ENCODE measurements at places on chromosomes 5 and 9.

GRCh38 chr5:135993880-135994636 is 34.7 kb upstream of the TGFBI start:
- no peak for DNase-seq

DNA sequence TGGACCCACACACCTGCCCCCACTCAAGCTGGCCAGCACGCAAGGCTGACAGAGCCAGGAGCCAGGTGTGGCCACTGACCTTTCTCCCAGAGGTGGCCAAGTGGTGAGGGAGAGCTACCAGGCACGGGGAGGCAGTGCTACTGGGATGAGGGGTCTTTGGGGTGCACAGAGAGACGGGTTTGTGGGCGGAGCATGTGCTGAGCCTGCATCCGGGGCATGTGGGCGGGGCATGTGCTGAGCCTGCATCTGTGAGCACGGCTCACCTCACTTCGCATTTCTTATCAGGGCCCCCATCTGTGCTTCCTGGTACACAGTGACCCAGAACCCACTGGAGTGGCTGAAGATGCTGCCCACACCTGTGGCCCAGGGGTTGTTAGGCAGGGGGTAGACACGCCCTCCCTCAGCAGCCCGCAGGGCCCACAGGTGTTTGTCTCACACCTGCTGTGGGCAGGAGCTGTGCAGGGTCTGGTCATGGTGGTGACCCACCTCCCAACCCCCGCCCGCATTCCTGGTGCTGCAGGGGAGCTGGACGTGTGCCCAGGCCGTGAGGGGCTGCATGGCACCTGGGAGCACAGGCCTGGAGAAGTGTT is 21.5 kb downstream of the CCDC187 start:
- no peak for DNase-seq

GRCh38 chr9:12697719-12698118 is 4.5 kb downstream of the TYRP1 start:
- no peak for DNase-seq

GRCh38 chr9:17117372-17117771 is 17.5 kb upstream of the CNTLN start:
- DNase-seq, result no peak

GRCh38 chr5:135158982-135159381 is 125.0 kb upstream of the PITX1 start:
- DNase-seq, result no peak

- peak; percentile 86 for DNase-seq
Observed at GRCh38 chr5:147187099-147187540, 47.7 kb upstream of the STK32A start.

- no peak for DNase-seq
Observed at GRCh38 chr9:115599898-115600297, 481.9 kb upstream of the TNC start.

GRCh38 chr5:90285581-90285980 is 124.0 kb downstream of the CETN3 start:
- DNase-seq, result no peak

DNA sequence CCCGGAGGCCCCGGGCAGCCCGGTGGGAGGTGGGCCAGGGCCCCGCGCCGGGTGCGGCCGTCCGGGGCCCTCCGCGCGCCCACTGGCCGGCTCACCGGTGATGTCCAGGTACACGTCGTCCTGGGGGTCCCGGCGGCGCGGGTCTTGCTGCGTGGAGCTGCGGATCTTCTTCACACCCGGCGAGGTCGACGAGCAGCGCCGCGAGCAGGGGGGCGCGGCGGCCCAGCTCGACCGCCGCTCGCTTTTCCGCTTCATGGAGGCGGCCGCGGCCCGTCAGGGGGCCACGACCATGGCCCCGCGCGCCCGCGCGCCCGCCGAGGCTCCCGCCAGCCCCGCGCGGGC is 548 bp downstream of the CDC14B start:
- no peak for DNase-seq

GRCh38 chr9:35342221-35342958 is 147.5 kb upstream of the RUSC2 start:
- no peak for DNase-seq

- DNase-seq, result no peak
Observed at GRCh38 chr5:52996979-52997378, 7.8 kb downstream of the ITGA2 start.

GRCh38 chr5:60447488-60447920 is 252.5 kb downstream of the DEPDC1B start:
- DNase-seq, result no peak

DNA sequence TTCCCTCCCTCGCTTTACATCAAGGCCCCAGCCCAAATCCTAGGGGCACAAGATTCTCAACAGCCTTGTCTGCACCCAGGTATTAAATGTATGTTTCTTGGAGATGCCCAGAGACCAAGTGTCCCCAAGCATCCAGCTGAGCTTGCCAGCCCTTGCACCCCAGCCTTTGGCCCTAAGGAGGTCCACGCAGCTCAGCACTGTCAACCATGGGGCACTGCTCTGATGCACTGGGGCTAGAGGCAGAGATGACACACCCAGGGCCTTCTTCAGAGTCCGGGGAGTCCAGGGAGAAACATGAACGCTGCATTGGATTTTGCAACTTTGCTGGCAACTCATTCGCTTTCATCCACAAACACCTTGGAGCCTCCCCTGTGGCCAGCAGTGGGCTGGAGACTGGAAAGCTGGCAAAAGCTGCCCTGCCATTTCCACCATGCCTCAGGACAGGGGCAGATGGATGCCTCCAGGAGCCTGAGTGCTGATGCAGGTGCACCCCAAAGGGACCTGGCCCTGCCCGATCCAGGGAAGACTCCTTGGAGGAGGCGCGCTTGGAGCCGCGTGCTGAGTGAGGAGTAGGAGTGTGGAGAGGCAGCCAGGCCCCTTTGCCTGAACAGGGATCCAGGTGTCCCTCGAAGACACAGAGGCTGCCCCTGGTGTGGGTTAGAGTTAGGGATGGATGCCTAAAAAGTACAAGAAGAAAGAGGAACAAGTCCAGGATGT is 19.3 kb downstream of the PAEP start:
- DNase-seq, result no peak

DNA sequence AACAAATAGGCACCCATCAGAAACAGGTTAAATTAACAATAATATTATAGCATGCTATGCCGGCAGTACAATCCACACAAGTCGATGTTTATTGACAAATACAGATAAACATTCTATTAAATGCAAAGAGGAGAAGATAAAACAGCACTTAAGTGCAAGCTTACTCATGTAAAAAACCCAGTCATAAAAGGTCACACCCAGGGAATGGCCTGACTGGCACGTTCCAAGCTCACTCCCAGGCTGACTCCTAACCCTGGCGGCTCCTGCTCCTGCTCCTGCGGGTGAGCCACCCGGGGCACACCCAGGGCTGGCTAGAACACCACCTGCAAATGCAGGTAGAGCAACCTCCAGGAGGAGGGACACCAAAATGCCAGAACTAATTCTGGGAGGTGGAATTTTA is 66.9 kb downstream of the SEMA4D start:
- DNase-seq, result no peak

DNA sequence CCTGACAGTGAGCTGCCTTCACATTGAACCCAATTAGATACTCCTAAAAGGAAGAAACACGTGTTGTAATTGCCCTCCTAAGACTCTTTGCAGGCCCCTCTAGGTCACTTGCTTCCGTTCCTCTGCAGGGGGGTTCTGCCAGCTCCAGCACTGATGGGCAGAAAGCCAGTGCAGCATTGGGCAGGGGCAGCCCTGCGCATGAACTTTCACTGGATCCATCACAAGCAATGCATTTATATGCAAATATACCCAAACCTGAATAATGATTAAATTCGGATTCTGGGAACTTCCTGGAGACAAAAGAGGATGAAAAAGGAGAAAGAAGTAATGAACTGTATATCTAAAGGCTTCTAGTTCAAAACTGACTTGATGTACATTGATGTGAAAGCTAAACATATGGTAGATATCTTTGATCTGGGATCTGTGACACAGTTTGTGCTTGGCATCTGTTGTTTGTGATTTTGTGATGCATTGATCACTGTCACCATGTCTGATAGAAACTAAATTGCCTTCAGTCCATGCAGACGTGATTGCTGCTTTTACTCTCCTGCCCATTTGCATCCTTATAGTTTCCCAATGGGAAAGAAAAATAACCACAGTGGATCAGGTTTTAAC is 313.4 kb downstream of the DEPDC1B start:
- DNase-seq, result no peak

GRCh38 chr9:118644066-118644465 is 725.2 kb downstream of the BRINP1 start:
- no peak for DNase-seq

- DNase-seq, result no peak
Observed at GRCh38 chr9:75889577-75889976, 896 bp upstream of the PCSK5 start.

DNA sequence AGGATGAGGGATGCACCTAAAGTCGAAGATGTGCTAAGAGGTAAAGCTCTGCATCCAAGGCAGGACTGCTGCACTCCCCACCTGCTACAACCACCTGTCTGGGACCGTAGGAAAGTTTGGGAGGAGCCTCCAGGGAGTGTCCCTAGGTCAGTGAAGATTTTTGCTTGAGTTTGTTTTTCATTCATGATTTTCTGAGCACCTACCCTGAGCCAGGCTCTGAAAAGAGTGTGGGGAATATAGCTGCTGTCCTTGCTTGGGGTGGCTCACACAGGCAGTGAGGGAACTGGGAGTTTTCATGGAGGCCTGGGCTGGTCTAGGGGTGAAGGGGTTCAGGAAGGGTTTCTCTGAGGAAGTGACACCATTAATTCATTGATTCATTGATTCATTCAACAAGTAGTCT is 48.9 kb downstream of the SAR1B start:
- no peak for DNase-seq

GRCh38 chr5:169901896-169902295 is 78.4 kb downstream of the INSYN2B start:
- no peak for DNase-seq

DNA sequence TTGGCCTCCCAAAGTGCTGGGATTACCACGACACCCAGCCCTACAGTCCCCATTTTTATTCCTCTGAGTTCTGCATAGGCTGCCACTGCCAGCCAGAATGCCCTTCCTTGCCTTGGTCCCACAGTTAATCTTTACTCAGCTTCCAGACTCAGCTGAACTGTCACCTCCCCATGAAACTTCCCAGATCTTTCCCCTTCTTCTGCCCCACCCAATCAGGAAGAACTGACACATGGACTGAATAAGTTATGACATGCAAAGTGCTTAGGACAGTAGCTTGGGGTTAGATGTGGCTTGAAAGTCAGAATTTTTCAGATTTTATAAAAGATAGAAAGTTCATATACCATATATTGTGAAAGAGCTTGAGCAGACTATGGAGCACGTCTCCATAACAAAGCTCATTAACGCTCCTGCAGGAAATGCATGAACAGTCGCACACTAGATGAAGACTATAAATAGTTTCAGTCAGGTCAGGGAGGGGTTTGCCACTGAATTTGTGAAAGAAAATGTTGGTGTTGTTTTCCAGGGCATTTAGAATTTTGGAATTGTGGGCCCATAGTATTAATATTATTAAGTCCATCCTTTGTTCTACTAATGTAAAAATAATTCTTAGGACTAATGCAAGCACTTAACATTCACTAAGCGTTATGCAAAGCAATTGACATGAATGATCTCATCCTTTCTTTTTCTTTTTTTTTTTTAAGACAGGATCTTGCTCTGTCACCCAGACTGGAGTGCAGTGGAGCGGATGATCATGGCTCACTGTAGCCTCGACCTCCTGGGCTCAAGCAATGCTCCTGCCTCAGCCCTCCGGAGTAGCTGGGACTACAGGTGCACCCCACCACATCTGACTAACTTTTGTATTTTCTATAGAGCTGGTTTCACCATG is 36.1 kb upstream of the DENND1A start:
- DNase-seq, result no peak

DNA sequence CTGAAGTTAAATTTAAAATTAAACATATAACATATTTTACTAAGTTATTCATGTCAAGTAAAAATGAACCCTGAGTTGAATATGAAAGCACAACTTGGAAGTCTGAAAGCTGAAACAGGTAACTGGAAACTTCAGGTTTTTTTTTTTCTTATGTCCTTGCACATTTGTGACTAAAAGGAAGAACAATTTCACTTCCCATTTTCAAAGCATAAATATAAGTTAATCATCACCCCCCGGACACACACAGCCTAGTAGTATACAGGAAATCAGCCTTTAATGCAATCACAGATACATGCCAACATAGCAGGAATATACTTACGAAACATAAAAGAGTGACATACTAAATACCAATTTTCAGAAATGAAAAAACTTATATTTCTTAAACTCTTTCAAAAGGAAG is 225.9 kb downstream of the RFX3 start:
- DNase-seq, result no peak

DNA sequence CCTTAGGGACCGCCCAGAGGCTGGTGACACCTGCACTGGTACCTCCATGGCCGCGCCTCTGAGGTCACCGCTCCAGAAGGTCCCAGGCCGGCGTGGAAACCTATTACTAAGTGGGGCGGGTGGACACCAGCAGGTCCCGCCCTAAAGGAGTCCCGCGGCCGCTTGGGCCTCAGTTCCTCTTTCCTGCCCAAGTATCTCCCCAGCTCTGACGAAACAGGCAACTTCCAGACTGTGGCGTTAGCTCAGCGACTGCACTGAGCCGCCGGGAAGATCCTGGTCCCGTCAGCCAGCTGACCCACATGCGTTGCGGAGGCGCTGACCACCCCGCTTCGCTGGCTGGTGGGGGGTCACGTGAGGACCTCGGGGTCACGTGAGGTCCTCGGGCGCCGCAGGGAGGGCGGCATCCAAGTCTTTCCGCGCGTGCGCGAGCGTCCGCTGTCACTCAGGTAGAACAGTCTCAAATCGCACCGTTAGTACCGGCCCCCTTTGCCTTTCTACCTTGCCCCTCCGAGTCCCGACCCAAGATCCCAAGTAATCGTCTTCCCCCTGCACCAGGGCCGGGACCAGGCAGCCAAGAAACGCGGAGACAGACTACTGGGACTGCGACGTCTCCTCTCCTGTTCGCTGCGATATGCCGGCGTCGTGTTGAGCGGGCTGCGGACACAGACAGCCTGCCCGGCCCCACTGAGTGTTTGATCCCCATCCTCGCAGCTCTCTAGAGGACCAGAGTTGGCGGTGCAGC is 53.7 kb upstream of the KDM4C start:
- peak; percentile 28 for DNase-seq

DNA sequence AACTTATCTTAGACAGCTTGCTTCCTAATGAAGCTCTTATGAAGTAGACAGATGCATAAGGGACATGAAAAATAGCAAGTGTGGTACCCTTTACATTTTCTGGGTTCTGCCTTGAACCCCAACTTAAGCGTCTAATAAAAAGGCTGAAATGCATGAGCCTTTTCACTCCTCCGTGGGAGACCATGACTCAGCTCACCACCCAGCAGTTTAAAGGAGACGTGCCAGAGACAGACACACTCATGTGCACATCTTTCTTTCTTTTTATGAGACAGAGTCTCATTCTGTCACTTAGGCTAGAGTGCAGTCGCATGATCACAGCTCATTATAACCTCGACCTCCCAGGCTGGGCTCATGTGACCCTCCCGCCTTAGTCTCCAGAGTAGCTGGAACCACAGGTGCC is 22.3 kb downstream of the CTXN3 start:
- DNase-seq, result no peak

GRCh38 chr9:95406121-95406520 is 88.6 kb upstream of the FANCC start:
- no peak for DNase-seq

- no peak for DNase-seq
Observed at GRCh38 chr5:115589043-115589442, 13.2 kb downstream of the TICAM2 start.

GRCh38 chr5:119355685-119356611 is at the start of gene TNFAIP8:
TNFAIP8 (plus strand) TSS chr5:119356019; CDS start chr5:119356091, 72 bp downstream.
- no peak for DNase-seq
